ENCODE measurements at places on chromosomes 5 and 9.

DNA sequence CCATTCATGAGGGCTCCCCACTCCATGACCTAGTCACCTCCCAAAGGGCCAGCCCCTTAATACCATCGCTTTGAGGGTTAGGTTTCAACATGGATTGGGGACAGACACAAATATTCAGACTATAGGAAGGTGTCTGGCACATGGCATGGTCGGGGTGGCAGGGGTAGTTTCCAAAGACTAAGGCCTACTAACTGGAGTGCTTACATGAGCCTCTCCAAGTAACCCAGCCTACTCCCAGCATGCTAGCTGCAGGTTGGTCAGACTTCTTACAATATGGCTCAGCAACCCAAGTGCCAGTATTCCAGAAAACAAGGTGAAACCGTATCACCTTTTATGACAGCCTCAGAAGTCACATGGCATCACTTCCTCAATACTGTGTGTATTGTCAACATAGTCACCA lies 19.9 kb upstream of the OTULINL start:
- no peak for DNase-seq

DNA sequence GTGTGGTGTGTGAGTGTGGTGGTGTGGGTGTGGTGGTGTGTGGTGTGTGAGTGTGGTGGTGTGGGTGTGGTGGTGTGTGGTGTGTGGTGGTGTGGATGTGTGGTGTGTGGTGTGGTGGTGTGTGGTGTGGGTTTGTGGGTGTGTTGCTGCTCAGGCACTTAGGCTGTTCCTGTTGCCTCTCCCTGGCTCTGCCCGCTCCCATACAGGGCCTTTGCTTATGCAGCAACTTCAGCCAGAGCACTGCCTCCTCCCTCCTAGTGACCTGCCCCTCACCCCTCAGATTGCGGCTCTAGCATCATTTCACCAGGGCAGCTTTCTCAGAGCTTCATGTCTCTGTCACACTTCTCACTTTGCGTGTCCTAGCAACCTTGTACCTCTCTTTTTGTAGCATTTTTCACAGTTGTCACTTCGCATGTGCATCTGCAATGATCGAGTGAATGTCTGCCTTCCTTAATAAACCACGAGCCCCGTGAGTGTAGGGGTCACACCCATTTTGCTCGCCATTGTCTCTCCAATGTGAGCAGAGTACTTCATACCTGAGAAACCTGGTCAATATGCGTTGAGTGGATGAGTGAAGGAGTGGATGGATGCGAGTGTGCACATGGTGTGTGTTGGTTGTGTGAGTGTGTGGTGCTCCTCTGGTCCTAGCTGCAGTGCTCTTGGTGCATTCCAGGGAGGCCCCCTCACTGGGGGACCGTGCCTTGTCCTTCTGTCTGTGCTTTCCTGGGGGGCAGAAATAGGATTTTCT lies 167.9 kb upstream of the PANK3 start:
- no peak for DNase-seq

DNA sequence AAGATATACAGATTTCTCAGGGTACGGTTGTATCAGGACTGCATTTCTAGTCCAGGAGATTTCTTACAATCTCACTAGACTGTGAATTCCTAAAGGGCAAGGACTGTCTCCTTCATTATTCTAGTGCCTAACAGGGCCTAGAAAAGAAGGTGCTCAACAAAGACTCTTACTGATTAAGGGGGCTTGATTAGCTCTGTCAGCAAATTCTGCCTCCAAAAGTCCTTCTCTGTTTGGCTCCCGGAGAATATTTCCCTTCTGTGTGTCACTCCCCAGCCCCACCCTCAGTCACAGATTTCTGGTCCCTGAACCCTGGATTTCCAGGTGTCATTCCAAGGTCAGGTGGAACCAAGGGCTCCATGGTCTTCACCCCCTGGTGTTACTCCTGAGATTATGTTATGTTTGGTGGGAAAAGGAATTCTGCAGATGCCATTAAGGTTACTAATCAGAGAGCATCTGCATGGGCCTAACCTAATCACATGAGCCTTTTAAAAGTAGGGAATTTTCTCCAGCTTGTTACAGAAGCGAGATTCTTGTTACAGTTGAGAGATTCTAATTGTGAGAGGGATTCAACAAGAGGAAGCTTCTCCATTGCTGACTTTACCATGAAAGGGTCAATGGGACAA lies 167.7 kb upstream of the LHFPL2 start:
- DNase-seq: no peak

DNA sequence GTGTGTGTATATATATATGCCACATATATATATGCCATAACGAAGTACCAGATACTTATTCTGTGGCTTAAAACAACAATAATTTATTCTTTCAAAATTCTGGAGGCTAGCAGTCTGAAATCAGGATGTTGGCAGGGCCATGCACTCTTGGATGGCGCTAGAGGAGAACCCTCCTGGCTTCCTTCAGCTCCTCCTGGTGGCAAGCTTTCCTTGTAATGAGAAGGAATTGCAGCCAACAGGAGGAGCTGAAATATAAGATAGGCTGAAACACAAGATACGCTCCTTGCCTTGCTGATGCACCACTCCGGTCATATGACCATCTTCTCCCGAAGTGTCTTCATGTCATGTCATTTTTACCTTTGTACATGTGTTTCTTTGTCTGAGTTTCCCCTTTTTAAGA lies 368.1 kb upstream of the CTNND2 start:
- no peak for DNase-seq

GRCh38 chr5:112006721-112007120 lies 249.7 kb upstream of the NREP start:
- no peak for DNase-seq

- DNase-seq: no peak
Observed at GRCh38 chr5:15521381-15522186, 21.6 kb downstream of the FBXL7 start.

DNA sequence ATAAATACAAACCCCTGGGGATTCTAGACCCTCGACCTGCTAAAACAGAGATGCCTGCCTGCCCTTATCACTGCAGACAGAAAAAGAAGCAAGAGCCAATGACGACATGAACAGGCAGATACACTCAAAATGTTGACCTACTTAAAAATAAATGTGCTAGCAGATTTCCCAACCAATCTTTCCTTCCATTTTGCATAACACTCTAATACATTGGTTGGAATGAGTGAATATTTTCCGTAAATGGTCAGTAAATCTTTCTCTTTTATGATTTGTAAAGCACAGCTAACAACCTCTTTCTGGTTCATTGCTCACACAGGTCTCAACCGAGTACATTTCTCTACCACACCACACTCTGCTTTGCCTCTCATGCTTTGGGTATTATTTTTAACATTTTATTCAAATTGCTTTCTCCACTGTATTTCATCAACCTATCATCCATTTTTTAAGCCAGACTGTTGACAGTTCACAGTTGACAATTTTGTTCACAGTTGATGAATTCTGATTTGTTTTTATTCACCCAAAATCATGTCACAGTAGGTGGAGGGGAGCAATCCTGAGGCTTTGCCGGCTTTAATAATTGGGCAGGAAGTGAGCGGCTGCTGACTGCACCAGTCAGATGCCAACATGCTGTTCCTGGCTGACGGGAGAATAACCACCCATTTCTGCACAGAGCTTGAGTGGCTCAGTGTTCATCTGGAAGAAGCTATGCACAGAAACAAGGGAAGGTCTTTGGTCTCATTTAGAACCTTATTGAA lies 426.6 kb downstream of the SPOCK1 start:
- no peak for DNase-seq

DNA sequence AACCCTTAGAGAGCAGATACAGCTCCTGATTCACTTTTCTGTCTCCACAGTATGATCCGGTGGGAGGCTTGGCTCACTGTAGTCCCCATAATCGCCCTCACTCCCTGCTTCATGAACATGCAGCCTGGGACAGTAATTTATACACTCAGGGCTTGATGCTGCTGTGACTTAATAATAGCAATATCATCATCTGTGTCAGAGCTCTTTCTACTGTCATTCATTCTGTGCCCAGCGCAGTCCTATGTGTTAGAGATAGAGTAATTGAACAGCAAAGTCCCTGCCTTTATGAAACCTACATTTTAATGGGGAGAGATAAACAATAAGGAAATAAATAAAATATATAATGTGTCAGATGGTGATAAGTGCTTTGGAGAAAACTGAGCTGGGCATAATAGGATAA lies 2.8 kb upstream of the HEMGN start:
- DNase-seq: no peak
